Progenitor cell of endocrine pancreas (in vitro differentiated cells): ENCODE measurements at places on chromosomes 6 and 20. TPM values are rescaled to one million over a fixed set of nuclear protein-coding genes. Genes with fewer than 3 reads are reported as not detected.

Gene PKIG
- total RNA-seq = 34.4 and 36.5 TPM in 2 replicates

Gene GPR63
- 3.0 and 3.2 TPM in 2 replicates for total RNA-seq

Gene MYCT1
- not detected in 2 replicates for total RNA-seq

Gene ISM1
- total RNA-seq = 0.36 and 0.73 TPM in 2 replicates

Gene C20orf202
- total RNA-seq = 0.26 and 0.27 TPM in 2 replicates

Gene C6orf132
- 11.8 and 14.5 TPM in 2 replicates for total RNA-seq

Gene GLP1R
- total RNA-seq = 3.9 and 4.0 TPM in 2 replicates

Gene RGL2
- total RNA-seq = 175 and 196 TPM in 2 replicates

Gene SH3BGRL2
- 47.4 and 49.1 TPM in 2 replicates for total RNA-seq

Gene MYL9
- total RNA-seq = 31.0 and 46.0 TPM in 2 replicates

Gene SYNCRIP
- total RNA-seq = 127 and 136 TPM in 2 replicates

Gene LPIN3
- 18.3 and 18.4 TPM in 2 replicates for total RNA-seq

Gene SLC26A8
- total RNA-seq = not detected in 2 replicates

Gene BPIFA1
- not detected in 2 replicates for total RNA-seq

Gene YTHDF1
- total RNA-seq = 51.2 and 53.8 TPM in 2 replicates

Gene MAK
- 1.3 TPM in 2 replicates for total RNA-seq

Gene PMEPA1
- 9.1 and 9.2 TPM in 2 replicates for total RNA-seq

Gene NR2E1
- total RNA-seq = not detected in 2 replicates
